Cerebellum (tissue), 4 donors: ENCODE measurements at places on chromosomes 16 and 17.

GRCh38 chr16:65120831-65121721 lies 787 bp downstream of the CDH11 start:
- peak; percentile 18 for DNase-seq

GRCh38 chr16:68718590-68718989 lies 18.5 kb upstream of the CDH1 start:
- no peak for DNase-seq

GRCh38 chr17:17035920-17036523 lies 6.2 kb upstream of the MPRIP start:
- no peak for DNase-seq

DNA sequence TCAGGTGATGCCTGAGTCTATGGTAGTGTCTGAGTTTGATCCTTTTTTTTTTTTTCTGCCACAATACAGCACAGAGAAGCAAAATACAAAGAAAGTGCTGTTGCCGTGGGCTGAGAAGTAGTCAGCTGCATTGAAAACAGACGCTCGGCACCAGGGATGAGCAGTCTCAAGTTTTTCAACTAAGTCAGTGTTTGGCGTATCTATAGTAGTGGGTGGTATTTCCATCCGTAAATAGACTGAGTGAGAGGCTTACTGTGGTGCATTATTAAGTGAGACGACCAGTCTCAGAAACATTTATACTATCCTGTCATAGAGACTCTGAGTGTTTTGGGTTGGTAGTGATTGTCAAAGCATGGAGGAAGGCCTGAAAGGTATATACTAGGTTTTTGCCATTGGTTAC lies 221.3 kb downstream of the SNX29 start:
- no peak for DNase-seq

DNA sequence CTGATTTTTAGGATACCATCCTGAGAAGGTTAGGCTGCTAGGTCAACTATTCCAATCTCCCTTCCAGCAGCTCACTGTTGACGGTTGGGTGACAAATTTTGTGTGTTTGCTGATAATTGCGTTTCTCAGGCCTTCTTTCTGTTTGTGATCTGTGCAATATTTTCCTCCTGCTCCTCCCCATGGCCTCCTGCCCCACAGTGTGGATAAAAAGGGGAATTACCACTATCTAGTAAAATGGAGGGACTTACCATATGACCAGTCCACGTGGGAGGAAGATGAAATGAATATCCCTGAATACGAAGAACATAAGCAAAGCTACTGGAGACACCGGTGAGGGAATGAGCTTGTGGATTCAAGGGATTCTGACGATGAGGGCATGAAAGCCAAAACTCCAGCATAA lies 9.2 kb downstream of the CHD3 start:
- peak; percentile 45 for DNase-seq

DNA sequence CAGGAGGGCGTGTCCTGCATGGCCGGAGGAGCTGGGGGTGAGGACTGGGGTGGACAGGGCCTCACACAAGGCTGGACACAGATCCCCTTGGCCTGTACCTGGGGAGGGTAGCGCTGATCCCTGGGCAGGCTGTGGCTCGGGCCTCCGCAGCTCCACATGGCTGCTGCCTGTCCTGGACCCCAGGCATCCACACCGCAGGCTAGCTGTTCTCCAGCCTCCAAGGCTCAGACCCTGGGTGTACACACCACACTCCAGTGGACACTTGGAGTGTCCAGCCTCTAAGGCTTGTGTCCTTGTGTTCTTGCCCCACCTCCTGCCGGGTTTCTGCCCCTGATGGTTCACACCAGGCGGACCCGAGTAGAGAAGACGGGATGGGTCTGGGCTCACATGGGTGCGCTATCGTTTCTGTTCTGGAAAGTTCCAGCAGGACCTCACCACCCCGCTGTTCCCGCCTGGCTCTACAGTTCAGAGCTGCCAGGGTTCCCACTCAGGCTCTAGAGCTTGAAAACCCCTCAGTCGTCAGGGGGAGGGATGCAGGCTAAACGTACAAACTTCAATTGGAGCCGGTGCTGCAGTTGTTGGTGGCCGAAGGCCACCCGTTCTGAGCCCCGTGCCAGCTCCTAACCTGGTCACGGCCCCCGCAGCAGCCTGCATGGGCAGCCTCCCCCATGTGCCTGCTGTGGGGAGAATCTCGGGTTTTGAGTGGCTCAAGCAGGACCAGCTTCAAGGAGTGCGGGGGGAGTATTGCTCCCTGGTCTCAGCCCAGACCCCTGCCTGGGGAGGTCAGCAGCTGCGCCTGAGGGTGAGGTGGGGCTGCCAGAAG lies 6.6 kb upstream of the FN3KRP start:
- DNase-seq, result no peak
